ENCODE measurements at places on chromosomes 7 and 10. TPM values are rescaled to one million over a fixed set of nuclear protein-coding genes. Genes with fewer than 3 reads are reported as not detected.

TRIL gene
- not detected for total RNA-seq

CHST3 gene
- total RNA-seq, result not detected

GPER1 gene
- total RNA-seq, result not detected

ASB15 gene
- total RNA-seq, result not detected

GRK5 gene
- 46.4 TPM for total RNA-seq

FAM25A gene
- not detected for total RNA-seq

TES gene
- 91.6 TPM for total RNA-seq

FAM25G gene
- not detected for total RNA-seq

OR9A2 gene
- not detected for total RNA-seq

ADD3 gene
- 341 TPM for total RNA-seq

TRIM50 gene
- not detected for total RNA-seq

SYT15B gene
- total RNA-seq, result 0.15 TPM

CYP2C18 gene
- total RNA-seq, result not detected

UPK3B gene
- total RNA-seq, result 8.4 TPM

BAMBI gene
- 1.2 TPM for total RNA-seq

MMP21 gene
- total RNA-seq, result 0.59 TPM

AASS gene
- total RNA-seq, result 3.1 TPM

GARIN1A gene
- 1.9 TPM for total RNA-seq

SLC26A3 gene
- total RNA-seq, result not detected

CDNF gene
- 1.7 TPM for total RNA-seq

SNX10 gene
- 14.4 TPM for total RNA-seq

SPDYE2 gene
- 0.39 TPM for total RNA-seq

PHKG1 gene
- total RNA-seq, result 8.2 TPM

SH3PXD2A gene
- total RNA-seq, result 15.4 TPM

Data from CD4-positive, CD25-positive, alpha-beta regulatory T cell (primary cell).